ENCODE measurements at places on chromosomes 11 and 22.

- DNase-seq: no peak
Measured at GRCh38 chr22:40606306-40606705, 30.2 kb downstream of the MRTFA start.

DNA sequence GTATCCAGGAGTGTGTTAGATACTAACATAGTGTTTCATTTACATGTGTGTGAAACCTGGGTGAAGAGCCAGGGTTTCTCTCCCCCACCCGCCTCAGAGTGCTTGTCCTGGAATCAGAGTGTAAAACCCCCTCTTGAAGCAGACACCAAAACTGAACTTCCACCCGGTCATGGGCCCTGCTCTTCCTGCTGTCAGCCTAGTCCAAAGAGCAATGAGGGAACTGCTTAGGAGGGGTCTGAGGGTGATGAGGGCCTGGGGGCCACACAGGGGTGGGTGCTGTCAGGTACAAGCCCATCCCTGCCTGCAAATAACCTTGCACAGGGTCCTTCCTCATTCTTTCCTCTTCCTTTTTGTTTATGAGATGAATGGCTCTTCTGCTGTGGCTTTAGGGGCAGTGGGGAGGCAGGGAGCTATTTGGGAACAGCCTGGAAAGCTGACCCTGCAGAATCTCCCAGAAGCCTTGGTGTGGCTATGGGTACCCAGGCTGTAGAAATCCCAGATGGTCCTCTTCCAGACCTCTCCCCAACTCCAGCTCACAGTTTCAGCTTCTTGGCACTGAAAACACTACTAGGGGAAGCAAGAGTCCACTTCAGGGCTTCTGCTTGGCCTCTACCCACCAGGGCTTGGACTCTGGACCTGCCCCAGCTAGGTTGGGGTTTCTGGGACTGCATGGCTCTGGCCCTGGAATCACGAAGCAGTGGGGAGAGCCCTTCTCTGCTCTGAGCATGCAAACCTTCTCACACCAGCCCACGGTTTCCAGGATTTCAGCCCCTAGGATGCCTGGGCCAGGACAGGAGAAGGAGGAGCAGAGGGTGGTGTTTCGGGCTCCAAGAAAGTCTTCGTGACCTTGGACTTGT, 8.5 kb downstream of the BATF2 start:
- DNase-seq: no peak

DNA sequence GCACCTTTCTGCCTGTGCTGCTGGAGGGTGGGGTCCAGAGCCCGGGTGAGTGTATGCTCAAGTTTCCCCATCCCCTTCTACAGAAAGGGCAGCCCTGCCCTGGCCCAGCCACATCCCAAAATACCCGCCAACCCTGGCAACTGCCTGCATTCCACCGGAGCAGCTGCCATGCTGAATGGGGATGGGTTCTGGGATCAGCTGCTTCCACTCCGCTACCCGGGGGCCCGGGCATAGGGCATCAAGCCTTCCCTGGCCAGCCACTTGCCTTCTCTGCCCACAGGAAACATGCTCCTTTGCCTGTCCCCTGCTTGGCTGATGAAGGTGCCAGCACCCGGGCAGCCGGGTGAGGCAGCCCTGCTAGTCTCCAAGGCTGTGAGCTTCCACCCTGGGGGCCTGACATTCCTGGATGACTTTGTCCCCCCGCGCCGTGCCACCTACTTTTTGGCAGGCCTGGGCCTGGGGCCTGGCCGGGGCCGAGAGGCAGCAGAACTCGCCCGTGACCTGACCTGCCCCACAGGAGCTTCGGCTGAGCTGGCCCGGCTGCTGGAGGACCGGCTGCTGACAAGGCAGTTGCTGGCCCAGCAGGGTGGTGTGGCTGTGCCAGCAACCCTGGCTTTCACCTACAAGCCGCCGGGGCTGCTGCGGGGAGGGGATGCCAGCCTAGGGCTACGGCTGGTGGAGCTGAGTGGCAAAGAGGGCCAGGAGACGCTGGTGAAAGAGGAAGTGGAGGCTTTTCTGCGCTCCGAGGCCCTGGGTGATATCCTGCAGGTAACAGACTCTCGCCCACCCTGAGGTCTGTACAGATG, 3.2 kb downstream of the CARNS1 start:
- no peak for DNase-seq

GRCh38 chr11:95697614-95698408, 91.8 kb downstream of the FAM76B start:
- no peak for DNase-seq

DNA sequence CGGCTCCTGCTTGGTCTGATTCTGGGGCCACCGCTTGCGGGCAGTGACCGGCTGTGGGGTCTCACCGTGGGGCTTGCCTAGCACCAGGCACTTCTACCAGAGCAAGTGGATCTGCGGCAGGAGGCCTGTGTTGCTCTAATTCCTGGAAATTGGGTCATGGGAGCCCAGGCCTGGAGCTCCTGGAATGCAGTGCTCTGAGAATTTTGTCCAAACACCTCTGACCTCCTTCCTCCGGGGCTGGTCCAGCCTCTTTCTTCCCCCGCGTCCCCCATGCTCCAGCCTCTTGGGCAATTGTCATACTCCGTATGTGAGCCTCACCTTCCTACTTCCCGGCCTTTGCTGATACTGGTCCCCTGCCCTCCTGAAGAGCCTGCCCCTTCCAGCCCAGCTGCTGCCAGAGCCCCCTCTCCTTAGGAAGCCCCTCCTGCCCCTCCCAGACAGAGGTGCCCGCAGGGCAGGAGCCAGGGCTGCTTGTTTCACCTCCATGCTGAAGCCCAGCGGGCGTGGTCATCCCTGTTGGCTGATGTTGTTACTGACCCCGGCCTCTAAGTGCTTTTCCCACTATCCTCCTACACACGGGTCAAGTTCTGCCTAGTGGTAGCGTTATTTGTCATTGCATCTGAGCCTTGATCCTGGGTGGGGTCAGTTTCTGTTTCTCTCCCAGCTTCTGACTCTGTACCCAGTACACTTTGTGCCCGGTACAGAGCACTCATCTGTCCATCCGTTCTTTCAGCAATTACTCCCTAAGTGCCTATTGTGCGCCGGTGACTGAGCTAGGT, 9.6 kb downstream of the MGAT3 start:
- no peak for DNase-seq

- DNase-seq: peak; percentile 68
Measured at GRCh38 chr22:16917144-16918003, 90.6 kb downstream of the GAB4 start.

DNA sequence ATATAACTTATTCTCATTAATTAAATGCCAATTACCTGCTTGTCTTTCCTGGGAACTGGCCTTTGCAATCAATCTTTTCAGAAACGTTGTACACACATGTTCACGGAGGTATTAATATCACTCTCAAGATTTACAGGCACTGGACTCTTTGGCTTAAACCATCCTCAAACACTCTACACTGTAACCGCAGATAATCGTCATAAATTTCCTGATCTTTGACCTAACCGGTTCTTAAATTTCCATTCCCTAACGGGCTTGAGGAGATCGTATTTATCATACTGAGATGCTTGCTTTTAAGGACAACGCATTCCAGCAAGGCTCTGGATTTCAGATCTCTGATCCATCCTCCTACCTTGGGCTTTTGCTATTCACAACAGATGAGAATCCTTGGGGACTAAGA, 72.8 kb downstream of the ARL14EP start:
- no peak for DNase-seq

DNA sequence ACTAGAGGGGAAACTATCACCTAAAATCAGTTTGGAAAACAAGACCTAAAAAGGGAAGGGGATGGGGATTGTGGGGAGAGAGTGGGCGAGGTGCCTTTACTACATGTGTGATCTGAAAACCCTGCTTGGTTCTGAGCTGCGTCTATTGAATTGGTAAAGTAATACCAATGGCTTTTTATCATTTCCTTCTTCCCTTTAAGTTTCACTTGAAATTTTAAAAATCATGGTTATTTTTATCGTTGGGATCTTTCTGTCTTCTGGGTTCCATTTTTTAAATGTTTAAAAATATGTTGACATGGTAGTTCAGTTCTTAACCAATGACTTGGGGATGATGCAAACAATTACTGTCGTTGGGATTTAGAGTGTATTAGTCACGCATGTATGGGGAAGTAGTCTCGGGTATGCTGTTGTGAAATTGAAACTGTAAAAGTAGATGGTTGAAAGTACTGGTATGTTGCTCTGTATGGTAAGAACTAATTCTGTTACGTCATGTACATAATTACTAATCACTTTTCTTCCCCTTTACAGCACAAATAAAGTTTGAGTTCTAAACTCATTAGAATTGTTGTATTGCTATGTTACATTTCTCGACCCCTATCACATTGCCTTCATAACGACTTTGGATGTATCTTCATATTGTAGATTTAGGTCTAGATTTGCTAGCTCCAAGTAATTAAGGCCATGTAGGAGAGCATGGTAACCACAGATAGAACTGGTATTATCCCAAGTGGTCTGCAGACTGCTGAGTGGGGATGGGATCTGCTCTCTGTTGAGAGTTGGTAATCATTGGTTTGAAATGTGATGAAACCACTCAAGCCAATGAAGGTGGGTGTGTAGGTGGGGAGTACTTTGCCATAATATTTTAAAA, 3.6 kb downstream of the NEAT1 start:
- DNase-seq: no peak

- no peak for DNase-seq
Measured at GRCh38 chr11:127470306-127470884, 469.8 kb upstream of the KIRREL3 start.

- no peak for DNase-seq
Measured at GRCh38 chr11:12399355-12399754, 22.0 kb downstream of the PARVA start.

DNA sequence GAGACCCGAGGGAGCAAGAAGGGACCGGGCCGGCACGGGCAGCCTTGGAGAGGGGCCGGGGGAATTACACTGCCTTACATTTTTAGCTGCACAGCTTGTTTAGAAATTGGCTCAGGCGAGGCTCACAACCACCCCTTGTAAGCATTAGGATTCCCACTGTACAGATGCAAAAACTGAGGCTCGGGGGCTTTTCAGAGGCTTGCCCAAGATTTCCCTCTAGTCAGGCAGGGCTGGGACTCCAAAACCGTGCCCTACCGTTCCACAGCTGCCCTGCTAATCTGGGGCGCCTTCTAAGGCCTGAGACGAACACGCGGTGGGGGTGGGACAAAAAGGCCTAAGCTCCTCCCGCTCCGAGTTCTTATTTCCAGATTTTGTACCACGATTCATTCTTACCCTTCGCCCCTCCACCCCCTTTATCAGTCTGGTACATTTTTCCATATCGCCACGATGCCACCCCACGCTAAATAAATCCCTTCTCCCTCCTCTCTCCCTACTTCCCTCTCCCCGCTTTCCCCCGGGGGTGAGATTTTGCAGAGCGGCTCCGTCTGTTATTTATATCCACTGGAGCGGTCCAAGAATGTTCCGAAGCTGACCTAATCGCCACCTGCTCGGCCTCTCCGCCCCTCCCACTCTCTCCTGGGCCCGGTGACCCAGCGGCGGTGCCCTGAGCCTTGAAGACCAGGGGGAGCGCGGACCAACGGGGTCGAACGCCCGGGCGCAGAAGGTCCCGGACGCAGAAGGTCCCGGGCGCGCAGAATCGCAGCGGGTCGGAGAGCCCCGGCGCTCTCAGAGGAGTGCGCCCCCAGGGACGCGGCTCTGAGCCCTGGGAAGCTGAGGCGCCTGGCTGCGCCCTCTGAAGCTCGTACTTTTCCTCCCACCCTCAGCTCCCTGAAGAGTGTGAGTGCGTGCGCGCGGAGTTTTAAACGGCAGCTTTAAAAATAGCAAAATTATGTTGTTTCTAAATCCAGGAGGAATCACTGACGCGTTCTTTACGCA, 764 bp upstream of the PACSIN3 start:
- peak; percentile 54 for DNase-seq

DNA sequence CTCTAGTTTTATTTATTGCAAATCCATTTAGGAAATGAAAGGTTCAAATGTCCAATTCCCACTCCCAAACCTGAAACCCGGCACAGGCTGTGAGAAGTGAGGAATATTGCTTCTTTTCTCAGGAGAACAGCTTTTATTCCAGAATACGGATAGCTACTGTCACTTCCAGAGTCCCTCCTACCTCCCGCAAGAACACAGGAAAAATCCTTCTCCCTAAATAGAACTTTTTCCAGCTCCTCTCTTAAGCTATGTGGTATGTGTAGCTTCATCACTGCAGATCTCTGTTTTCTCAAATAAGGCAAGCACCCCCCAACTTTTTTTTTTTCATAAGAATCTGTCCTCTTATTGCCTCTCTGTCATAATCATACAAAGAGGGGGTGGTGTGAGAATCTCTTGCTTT, 126.8 kb downstream of the LARGE1 start:
- DNase-seq: no peak

- DNase-seq: no peak
Measured at GRCh38 chr22:34669001-34669400, 397.0 kb upstream of the ISX start.

DNA sequence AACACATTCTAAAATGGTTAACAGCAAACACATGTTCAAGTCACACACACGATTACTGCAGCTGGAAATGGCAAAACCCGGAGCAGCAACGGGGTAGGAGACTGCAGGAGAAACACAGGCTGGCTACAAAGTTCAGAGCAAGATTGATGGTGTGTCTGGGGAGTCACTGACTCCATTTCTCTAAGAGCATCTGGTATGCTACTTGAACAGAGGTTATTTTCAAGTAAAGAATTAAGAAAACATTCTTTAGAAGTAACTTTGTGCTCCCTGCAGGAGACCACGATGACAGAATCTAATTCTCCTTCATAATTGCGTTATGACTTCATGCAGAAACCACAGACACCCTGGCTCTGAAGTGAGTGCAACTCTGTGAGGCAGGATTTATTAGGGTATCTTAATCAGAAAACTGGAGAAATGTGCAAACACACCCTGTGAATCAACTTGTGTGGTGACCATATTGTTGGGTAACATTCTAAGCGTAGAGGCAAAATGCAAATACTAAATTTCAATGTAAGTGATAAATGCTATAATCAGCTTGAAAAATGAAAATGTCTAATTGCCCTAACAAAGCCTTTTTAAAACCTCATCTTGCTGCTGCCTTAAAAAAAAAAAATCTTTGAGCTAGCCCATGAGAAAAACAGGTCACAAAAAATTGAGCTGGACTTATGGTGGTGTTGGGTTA, 303.0 kb downstream of the CADM1 start:
- no peak for DNase-seq

DNA sequence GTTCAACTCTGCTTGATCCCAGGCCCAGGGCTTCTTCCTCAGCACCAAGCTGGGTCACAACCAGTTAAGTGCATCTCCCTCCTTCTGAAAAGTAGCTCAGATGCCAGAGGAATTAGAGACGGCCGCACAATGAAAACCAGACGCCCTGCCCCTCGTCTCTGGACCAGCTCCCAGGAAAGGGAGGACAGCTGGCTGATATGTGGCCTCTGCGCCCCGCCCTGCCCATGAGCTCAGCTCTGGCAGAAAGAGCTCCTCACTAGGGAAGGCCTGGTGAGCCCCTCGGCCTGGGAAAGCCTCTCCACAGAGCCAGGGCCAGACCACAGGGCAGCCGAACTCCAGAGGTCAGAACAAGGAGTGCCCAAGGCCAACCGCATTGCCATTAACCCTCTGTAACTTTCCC, 18.1 kb upstream of the SCGB1A1 start:
- no peak for DNase-seq

GRCh38 chr11:106137061-106137460, 59.6 kb downstream of the AASDHPPT start:
- no peak for DNase-seq

DNA sequence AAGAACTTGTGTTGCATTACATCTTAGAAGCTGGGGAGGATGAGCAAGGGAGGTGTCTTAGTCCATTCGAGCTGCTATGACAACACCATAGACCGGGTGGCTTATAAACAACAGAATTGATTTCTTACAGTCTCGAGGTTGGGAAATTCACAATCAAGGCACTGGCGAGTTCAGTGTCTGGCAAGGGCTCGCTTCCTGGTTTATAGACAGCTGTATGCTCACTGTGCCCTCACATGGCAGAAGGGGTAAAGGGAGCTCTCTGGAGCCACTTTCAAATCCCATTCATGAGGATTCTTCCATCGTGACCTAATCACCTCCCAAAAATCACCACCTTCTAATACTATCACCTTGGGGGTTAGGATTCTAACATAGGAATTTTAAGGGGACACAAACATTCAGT, 150.0 kb upstream of the NECTIN1 start:
- DNase-seq: no peak

Measured in stimulated activated CD4-positive, alpha-beta T cell treated with anti-CD3 and anti-CD28 coated beads, Interleukin-12 subunit alpha, Interleukin-12 subunit beta, amount 100 ng/mL, for 24 hours (primary cell).